Fibroblast of the aortic adventitia (primary cell): ENCODE measurements at places on chromosomes 2 and 18. TPM values are rescaled to one million over a fixed set of nuclear protein-coding genes. Genes with fewer than 3 reads are reported as not detected.

LOXHD1 gene
- total RNA-seq, result not detected in 2 replicates

TUBA3E gene
- total RNA-seq, result not detected in 2 replicates

PARD6G gene
- total RNA-seq, result 0.54 and 2.5 TPM in 2 replicates

RAD51AP2 gene
- total RNA-seq, result 0.09 TPM in 1 of 2 replicates, not detected in the other

GAREM1 gene
- total RNA-seq, result 2.4 and 5.5 TPM in 2 replicates

ASAP2 gene
- total RNA-seq, result 37.1 and 76.4 TPM in 2 replicates

SRD5A2 gene
- 0.09 TPM in 1 of 2 replicates, not detected in the other for total RNA-seq

DCDC2C gene
- not detected in 2 replicates for total RNA-seq

SLC30A3 gene
- total RNA-seq, result 0.09 and 0.25 TPM in 2 replicates

FZD7 gene
- 35.8 and 40.4 TPM in 2 replicates for total RNA-seq
